ENCODE measurements at places on chromosomes 2 and 18. TPM values are rescaled to one million over a fixed set of nuclear protein-coding genes. Genes with fewer than 3 reads are reported as not detected.
A peak's percentile ranks its signal among the peaks of the same experiment; 100 is the strongest.

- DNase-seq, result no peak
- H3K4me1 ChIP-seq, result peaks cover 26% of the 10 kb centered on the region
- no peak within 1 kb of the TSS for H3K4me3 ChIP-seq
- no peaks in the 10 kb centered on the region for H3K36me3 ChIP-seq
- H3K27ac ChIP-seq, result no peak within 1 kb of the TSS
Measured at GRCh38 chr2:216695401-216695821, at the start of gene IGFBP5. TSS of gene IGFBP5 (minus strand) at chr2:216695549. CDS start at chr2:216694775, 774 bp downstream.

GRCh38 chr18:41972067-41972925, 17.3 kb downstream of the PIK3C3 start:
- no peak for DNase-seq
- H3K4me3 ChIP-seq, result no peak overlapping the region
- H3K27me3 ChIP-seq, result no peaks in the 10 kb centered on the region
- H3K36me3 ChIP-seq, result peaks cover 29% of the 10 kb centered on the region

DNA sequence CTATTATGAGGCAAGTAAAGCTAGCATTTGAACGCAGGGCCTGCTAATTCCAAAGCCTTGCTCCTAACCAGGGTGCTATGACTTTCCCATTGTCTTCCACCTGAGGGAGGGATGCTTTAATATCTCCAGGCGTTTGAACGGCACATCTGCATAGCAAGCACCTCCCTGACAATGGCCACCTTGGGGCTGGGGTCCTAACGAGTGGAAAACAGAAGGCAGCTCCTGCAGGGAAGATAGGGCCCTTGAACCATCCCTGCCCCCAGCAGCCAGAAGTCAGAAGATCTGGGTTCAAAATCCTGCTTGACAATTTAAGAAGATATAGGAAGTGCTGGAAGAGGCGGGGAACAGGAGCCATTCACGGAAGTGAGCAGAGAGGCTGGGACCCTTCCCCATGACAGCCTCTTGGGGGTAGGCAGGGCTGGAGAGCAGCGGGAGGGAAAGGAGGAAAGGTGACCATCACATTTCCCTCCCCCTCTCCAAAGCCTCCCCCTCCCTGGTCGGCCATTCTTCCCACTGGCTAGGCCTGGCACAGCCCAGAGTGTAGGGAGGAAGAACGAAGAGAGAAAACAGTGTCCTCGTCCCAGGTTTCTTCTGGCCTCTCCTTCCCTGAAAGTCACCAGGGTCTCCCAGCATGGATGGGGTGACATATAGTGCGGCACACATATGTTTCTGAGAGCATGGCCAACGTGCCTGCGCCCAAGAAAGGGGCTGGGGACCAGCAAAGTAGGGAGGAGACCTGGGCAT, 73.5 kb downstream of the EMX1 start:
- H3K27me3 ChIP-seq, result no peaks in the 10 kb centered on the region
- H3K36me3 ChIP-seq, result no peaks in the 10 kb centered on the region
- H3K4me3 ChIP-seq, result no peak overlapping the region

DNA sequence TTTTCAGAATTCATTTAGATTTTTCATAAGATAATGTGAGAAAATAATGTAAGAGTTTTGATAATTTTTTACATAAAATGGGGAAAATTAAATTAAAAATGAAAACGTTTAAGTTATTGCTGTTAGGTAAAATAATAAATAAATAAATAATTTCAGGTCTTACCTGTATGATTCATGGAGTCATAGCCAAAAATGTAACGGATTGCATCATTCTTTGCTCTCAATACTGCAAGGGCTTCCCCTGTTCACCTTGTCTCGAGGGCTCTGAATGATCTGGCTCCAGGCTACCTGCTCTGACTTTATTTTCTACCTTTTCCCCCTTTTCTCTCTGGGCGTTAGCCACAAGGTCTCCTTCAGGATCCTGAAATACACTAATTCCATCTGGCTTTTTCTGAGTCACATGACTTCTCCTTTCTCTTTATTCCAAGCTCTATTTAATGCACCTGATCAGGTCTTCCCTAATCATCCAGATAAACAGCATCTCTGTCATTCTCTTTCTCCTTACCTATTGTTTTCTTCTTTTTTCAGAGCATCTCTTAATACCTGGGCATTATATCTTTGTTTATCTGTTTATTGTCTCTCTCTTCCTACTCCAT, 30.0 kb upstream of the CFAP36 start:
- peaks cover 5% of the 10 kb centered on the region for H3K27me3 ChIP-seq
- DNase-seq, result no peak
- H3K4me1 ChIP-seq, result no peaks in the 10 kb centered on the region
- no peak overlapping the region for H3K27ac ChIP-seq

- H3K27me3 ChIP-seq, result no peaks in the 10 kb centered on the region
- H3K4me1 ChIP-seq, result peaks cover 59% of the 10 kb centered on the region
- no peak for DNase-seq
- peak overlapping the region; percentile 54 for H3K27ac ChIP-seq
Measured at GRCh38 chr2:85994421-85994777, 105.6 kb upstream of the ST3GAL5 start.

GRCh38 chr2:201643216-201643890, at the start of gene TMEM237:
TSS of gene TMEM237 (minus strand) at chr2:201643503. CDS start at chr2:201643400, 103 bp downstream.
- H3K36me3 ChIP-seq, result no peaks in the 10 kb centered on the region
- no peak for DNase-seq
- peaks cover 12% of the 10 kb centered on the region for H3K4me1 ChIP-seq
- H3K27ac ChIP-seq, result peak within 1 kb of the TSS; percentile 87

DNA sequence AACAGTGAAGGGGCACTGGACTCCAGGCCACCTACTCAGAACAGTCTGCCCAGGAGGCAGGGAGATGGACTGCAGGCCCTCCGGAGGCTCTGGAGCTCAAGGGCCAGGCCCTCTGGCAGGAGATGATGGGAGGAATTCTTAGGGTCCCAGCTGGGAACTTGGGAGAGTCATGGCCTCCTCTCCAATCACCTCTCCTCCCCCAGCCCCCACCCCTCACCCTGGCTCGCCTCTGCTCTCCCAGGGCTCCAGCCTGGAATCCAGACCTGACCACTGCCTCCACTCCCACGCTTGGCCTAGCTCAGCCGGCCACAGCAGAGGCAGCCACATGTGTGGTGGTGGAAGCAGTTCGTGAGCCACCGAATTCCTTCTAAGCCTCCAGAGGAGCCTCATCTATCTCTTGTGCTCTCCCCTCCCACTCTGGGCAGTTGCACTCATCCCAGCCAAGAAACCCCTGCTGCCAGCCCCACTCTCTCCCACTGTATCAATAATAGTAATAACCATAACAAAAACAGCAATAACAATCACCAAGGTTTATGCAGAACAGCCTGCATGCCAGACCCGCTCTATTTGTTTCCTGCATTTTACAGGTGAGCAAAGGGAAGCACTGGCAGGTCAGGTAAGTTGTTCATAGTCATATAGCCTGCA, 67.4 kb downstream of the TNS1 start:
- no peak overlapping the region for H3K4me3 ChIP-seq
- no peak overlapping the region for H3K27ac ChIP-seq
- DNase-seq, result no peak
- H3K27me3 ChIP-seq, result no peaks in the 10 kb centered on the region
- no peaks in the 10 kb centered on the region for H3K36me3 ChIP-seq

DNA sequence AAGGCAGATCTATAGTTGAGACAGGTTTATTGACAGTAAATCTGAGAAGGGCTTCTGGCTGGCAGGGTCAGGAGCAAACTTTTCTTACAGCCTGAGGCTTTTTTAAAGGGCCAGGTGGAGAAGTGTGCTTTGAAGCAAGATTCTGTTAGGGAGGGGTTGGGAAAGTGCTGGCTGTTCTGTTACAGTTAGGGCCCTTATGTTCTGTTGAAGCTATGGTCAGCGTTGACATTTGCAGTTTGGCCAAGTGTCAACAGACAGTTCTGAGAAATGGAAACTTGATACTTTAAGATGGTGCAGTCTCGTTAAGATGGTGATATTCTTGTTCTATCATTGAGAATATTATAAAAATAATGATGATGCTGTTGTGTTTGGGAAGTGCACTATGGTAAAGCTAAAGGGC, 154.2 kb downstream of the RDH14 start:
- H3K4me1 ChIP-seq, result no peaks in the 10 kb centered on the region
- no peaks in the 10 kb centered on the region for H3K36me3 ChIP-seq
- no peak overlapping the region for H3K4me3 ChIP-seq

DNA sequence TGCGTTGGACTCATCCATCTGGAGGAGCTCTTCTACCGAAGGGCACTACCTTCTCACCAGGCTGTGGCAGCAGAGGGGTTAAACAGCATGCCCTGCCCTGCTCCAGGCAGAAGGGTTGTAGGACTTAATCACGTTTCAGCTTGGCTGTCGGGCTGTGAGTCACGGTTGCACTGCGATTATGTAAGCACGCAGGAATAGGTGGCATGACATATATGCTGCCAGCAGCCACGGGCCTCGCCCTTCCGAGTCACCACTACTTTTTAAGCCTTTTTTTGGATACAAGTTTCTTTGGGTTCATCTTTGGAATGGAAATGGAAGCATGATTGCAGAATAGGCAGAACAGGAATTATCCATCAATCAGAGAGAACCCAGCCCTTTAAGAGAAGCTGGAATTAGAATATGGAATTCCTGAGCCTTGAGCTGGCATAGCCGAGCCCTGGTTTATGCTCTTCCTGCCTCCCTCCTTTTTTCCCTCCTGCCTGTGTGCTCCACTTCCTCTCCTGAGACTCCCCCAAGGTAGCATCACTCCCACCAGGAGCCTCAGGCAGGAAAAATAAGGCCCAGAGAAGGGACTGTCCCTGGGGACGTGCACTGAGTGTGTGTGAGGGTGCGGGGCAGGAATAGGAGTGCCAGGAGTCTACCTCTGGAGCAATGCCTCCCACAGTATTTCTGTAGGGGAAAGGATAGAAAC, 86.8 kb downstream of the SEMA4F start:
- H3K4me3 ChIP-seq, result no peak overlapping the region
- no peak for DNase-seq
- no peak overlapping the region for H3K27ac ChIP-seq

Gene ITPRIPL1
- polyA plus RNA-seq, result 8.1 TPM

All from CD4-positive, CD25-positive, alpha-beta regulatory T cell (primary cell).